ENCODE measurements at places on chromosomes 3 and 15.

DNA sequence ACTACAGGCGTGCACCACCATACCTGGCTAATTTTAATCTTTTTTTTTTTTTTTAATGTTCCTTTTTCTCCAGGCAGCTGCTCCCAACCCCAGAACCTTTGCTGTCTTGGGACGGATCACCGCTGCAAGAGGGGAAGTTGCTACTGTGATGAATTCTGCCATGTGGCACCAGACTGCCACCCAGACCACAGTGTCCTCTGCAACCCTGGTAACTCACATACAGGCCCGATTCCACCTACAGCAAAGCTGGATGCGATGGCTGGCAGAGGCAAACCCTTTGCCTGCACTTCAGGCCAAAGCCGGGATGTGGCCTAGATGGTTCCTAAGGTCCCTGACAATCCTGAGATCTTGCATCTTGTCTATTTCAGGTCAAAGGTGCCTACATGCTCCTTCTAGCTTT, 12.7 kb upstream of the MUC20 start:
- no peak for DNase-seq

DNA sequence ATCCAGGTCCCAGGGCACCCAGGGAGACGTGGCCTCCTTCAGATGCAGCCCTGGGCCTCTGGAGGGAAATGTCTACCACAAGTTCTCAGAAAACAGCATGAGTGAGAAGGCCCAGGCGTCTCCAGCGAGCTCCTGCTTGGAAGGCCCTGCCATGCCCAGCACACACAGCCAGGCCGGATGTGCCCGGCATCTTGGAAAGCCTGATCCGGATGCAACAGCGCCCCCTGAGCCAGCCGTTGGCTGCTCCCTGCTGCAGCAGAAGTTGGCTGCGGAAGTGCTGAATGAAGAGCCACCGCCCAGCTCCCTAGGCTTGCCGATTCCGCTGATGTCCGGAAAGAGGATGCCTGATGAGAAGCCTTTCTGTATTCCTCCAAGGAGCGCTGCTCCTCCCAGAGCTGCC, 856 bp downstream of the NPAP1 start:
- no peak for DNase-seq

DNA sequence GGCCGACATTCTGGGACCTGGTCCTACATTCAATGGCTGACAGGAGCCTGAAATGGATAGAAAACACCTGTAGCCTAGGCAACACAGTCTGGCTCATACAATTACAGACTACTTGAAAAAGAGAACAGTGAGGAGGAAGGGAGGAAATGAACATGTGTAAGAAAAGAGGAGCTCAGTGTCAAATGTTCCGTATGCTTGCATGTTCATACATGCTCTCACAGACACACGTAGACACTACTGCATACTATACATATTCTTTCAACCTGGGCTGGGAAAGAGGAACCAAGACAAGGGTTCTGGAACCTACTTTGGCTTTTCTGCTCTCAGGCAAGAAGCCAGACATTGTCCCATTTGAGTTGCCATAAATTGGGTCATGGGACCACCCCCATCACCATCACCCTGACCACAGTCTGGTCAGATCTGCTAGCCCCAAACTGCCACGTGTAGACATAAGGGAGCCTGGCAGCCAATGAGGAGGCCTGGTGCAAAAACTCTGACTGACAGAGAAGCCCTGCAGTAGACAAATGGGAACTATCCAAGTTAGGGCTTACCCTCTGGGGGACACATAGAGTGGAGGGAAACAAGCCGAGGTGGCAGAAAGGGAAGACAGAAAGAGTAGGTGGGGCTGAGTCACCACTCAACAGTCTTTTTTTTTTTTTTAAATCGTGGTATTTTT, 310.0 kb downstream of the SHQ1 start:
- DNase-seq, result no peak

DNA sequence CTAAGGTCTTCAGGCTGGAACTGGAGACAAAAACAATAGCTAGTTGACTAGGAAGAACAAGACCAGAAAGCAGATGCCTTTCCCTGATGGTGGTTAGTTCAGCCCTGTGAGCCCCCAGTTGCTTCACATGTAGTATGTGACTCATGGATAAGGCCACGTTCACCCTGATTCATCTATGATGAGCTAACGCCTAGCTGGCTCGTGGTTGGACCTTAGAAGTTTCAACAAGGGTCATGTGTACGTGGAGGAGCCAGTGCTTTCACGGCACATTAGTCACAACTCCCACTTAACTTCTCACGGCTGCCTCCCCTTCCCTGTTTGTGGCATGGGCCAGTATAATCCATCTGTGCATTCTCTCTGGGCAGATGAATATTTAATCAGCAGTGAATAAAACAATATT, 20.6 kb downstream of the COL8A1 start:
- no peak for DNase-seq

GRCh38 chr3:124362455-124362854, 367.8 kb upstream of the UMPS start:
- DNase-seq, result no peak

DNA sequence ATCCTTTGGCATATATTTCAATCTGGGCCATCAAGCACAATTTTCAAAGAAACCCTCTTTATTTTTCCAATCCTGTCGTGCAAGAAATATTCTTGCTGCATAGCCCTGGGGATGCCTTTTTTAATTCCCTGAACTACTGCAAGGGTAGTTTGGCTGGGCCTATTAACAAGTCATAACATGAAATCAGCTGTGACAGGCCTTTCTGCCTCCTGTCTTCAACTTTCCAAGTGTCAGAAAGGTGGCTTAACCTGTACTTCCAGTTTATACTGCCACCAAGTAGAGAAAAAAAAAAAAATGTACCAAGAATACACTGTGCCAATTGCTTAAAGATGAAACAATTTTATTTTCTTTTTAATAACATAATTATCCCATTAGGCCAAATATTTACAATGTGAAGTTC, 32.4 kb upstream of the SPPL2A start:
- no peak for DNase-seq

GRCh38 chr3:85316252-85316651, 357.5 kb downstream of the CADM2 start:
- DNase-seq, result no peak

DNA sequence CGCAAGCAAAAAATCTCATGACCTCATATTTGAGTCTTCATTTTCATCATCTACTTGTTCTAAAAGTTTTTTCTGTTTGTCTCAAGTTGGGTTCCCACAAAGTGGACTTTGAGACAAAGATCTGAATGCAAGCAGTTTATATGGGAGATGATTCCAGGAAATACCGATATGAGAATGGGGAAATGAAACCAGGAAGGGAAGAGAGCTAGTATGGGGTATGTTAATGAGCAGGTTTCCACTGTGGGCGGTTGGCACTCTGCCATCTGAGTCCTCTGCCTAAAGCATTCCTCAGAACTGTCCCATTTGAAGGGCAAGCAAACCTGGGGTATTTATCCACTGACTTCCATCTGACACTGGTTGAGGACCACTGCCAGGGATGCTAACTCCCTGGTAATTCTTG, 8.8 kb downstream of the ADPRH start:
- DNase-seq, result no peak

DNA sequence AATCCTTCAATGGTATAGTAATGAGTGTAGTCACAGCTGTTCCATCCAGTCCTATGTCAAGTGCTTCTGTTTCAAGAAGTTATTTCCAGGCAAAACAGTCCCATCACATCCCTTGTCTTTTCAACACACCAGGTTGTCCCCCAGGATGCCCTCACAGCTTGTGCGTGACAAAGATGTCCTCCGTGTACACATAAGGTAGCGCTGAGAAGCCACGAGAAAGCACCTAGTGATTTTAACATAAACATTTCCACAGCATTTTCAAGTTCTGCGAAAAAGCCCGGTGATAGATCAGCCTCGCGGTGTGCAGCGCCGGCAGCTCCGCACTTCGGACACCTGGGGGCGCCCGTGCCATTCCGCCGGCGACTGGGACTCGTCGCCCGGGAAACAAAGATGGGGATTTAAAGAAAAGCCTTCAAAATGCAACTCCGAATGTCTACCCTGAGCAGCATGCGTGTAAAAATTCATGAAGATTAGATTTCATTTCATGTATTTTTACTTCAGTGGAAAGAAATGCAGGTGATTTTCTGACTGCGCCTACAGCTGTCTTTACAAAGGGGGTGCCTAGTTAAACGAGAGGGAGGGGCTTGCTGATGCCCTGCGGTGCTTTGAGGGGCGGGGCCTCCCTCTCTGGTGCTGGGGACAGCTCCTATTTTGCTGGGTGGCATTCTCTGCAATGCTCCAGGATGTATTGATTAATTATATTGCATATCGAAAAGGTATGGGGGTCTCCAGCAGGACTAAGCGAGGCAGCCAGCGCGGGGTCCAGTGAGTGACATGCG, 49.9 kb downstream of the KY start:
- peak; percentile 67 for DNase-seq

DNA sequence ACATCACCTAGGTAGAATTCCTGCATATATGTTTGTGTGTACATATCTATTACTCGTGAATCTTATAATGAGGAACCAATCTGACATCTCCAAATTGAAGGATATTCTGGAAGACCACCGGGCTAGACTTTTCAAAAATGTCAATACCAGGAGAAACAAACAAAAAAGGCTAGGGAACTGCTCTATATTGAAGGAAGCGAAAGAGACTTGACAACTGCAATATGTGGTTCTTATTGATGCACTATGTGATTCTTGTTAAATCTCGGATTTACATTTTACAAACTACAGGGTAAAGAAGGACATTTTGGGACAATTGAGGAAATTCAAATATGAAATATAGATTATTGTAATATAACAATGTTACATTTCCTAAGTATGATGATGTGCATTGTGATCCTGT, 137.5 kb upstream of the CCDC54 start:
- no peak for DNase-seq

GRCh38 chr15:70412794-70413193, 315.1 kb upstream of the TLE3 start:
- DNase-seq, result no peak

GRCh38 chr3:191440532-191440931, 20.4 kb upstream of the PYDC2 start:
- DNase-seq, result no peak

GRCh38 chr15:100572362-100572983, 29.5 kb downstream of the LINS1 start:
- DNase-seq, result no peak

GRCh38 chr3:52456169-52456799, 880 bp downstream of the NISCH start:
- DNase-seq, result no peak

DNA sequence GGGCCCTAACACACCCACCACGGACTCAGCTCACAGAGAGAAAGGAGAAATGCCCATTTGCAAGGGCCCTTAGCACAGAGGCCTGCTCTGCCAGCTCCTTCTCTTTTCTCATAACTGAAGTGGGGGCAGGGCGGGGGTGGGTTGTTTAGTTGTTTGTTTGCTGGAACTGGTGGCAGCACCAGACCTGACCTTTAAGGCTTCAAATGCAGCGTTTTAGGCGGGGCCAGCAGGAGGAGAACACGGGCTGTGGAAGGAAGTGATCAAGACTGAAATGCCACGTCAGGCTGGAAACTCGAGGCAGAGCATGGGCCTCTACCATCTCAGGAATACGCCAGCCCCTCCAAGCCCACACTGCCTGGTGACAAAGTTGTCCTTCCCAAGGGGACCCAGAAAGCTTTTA, 9.3 kb downstream of the CACNA2D2 start:
- no peak for DNase-seq

DNA sequence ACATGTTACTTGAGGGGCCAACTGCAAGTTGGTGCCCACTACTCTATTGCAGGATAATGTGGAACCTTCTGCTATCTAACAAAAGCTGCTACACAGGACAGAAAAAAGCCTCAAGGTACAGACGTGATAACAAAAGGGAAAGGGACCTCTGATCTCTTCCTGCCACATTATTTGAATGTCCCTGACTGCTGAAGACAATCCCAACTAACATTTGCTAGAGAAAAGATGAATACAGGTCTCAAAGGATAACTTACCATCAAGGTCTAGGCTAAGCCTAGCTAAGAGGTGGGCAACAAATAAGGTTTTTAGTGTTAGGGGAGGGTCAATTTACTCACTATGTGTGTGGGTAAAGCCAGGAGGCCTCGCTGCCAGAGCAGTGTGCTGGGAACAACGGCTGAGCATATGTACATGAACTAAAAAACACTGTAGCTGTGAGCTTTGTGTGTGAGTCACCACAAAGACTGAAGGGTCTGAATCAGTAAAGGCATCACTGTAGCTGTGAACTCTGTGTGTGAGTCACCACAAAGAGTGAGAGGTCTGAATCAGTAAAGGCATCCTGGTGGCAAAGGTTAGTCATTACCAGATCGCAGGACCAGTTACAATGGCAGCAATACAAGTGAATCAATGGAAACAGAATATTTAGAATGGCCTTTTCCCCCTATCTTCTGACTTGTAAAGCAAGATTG, 111.7 kb downstream of the LMLN start:
- DNase-seq, result no peak

DNA sequence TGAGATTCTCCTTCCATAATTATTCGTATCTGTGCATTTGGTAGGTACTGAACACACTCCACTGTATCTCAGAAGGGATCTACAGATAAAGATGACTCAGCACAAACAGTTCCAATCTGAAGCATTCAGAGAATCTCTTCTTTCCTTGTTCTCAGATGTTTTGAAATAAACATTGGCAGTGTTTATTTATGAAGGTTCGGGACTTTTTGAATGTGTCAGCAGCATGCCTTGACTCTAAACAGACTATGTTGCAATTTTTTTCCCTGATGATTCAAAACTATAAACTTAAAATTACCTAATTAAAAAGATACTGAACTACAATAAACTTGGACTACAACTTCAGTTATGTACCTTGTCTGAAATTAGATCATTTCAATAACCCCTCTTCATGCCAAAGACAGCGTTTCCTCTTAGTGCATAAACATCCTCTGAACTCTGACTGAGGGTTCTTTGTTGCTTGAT, 612.9 kb upstream of the TBL1XR1 start:
- no peak for DNase-seq

DNA sequence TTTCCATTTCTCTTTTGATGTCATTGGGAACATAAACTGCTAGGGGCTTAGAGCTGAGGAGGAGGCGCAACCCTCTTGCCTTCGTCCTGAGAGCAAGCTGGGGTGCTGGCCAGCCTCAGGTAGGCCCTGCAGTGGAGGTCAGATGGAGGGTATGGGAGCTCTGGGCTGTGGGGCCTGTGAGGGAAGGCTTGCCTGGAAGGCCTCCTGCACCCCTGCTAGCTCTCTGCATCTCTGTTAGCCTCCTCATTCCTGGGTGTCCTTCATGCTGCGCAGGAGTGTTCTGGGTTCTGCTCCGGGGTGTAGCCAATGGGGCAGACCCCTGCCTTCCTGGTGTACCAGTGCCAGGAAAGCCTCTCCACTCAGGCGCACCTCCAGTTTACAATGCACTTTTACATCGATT, 11.8 kb downstream of the GP5 start:
- no peak for DNase-seq
